Stimulated activated CD4-positive, alpha-beta T cell treated with anti-CD3 and anti-CD28 coated beads, TNF-alpha, amount 100 ng/mL, for 48 hours (primary cell): ENCODE measurements at places on chromosomes 4 and X.

DNA sequence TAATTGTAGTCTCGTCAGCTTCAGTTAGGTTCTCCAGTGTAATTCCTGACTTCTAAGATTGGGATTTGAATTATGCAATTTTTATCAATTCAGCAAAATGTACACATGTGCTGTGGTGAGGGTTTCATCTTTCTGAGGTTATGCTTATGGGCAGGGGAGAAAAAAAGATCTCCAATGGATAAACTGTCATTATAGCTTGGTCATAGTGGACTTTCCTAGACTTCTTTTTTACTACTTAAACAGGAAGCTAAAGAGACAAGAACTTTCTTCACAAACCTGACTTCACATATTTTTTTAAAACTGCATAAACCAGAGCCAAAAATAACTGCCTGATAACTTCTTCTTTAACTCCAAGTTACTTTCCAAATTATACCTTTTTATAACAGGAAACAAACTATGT is 21.7 kb upstream of the SPP1 start:
- DNase-seq = no peak

GRCh38 chr4:76200771-76201231 is 12.8 kb downstream of the SCARB2 start:
- DNase-seq = no peak

DNA sequence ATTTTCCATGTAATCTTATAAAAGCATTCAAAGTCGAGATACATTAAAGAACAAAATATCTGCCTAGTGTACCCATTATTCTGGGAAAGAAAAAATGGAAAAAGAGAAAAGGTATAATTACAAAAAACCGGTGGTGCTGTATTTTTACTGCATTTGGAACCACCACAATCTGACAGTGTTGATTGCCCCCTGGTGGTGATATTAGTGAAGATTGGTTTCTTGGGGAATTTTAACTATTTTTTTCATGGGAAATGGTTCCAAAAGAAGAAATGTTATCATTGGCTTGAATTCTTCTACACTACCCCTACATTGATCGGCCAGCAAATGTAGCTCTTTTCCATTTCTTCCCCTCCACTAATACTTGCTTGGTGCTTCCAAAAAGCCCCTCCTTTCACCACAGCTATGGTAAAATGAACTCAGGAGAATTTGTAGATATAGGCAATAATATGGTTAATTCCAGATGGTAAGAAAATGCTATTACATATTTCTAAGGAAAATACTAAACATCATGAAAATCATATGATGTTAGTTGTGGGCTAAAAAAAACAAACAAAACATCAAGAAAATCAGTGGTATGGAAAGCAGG is 50.0 kb downstream of the COX18 start:
- no peak for DNase-seq

DNA sequence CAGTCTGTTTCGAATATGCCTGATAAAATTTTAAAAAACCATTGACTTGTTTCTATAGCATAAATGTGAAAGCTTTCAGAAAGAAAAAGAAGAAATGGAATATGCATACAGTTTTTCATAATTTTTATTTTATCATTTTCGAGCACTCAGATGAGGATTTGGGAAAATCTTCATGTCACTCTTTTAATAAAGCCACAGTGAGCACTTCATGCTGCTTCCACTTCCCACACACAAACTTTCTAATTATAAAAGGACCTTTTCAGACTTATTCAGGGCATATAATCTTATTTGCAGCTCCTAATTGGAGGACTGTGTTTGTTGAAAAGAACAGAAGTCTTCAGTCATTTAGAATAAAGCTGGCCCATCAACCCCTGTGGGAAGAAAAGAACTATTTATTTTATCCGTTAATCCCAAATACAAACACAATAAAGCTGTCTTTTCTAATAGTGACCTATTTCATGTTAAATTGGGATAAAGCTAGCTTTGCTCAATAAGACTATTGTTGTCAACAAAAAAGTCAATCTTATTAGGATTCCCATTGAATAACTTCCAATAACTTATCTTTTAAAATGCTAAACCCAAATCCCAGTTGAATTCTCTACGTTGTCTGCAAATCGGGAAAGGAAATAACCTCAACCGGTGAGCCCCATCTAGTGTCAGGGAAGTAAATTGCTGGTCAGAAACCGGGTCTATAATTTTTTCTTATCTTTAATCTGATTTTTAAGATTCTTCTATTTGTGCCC is 211.5 kb downstream of the PDGFRA start:
- no peak for DNase-seq

DNA sequence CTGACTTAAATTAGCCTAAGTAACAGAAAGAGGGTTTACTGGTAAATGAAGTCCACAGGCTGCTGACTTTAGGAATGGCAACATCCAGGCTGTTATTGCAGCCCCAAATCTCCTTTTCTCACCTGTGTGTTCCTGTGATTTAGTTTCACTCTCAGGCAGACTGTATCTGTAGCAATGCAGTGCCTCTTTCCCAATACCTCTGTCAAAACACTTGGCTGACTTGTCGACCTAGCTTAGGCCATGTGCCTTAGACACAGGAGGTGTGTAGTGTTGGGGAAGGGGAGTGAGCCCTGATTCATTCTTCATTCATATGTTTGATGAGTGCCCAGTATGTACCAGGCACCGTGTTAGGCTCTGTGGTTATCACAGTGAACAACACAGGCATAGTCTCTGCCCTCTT is 46.9 kb downstream of the JADE3 start:
- no peak for DNase-seq

DNA sequence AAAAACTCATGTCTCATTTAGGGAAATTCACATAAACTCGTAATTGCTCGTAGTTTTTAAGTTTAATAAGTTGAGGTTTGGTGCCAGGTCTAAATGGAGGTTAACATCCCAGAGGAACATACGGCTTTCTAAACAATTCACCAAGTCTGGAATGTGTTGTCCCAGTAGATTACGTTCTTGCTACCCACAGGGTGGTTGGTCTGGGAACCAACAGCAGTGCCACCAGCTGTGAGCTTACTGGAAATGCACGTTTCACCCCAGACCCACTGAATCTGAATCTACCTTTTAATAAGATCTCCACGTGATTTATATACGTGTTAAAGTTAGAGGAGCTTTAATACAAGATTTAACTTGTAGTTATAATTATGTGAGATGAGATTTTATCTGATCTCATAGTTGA is 134.3 kb downstream of the BMPR1B start:
- no peak for DNase-seq

DNA sequence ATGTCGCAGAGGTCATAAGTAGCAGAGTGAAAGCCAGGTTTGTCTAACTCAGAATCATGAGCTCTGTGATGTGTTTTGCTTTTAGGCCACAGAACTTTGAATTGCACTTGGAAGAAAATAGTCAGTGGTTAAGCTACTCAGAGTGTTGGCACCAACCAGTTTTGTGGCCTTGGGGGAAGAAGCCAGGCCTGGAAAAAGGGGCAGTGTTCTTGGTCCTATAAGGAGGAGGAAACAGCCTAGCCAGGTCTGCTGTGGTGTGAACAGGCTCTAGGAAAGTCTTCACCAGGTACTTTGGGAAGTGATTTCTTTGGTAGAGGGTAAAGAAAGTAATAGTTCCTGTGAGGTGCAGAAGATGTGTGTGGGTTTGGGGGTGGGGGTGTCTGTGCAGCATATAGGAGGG is 49.2 kb downstream of the FHIP1A start:
- DNase-seq = no peak

DNA sequence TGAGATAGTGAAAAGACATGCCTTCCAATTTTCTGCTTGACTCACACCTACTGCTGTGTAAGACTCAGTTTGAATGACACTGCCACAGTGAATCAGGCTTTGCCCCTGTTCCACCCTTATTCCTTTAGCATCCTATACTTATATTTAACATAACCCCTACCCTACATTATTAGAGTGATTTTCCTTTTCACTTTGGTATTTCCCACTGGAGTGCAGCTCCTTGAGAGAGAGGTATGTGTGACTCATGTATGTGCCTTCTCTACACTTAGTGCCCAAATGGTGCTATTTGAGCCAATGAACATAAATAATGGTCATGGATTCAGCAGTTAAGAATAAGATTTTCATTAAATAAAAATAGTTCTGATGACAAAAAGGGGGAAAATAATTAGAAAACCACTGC is 69.5 kb downstream of the RRAGB start:
- no peak for DNase-seq

DNA sequence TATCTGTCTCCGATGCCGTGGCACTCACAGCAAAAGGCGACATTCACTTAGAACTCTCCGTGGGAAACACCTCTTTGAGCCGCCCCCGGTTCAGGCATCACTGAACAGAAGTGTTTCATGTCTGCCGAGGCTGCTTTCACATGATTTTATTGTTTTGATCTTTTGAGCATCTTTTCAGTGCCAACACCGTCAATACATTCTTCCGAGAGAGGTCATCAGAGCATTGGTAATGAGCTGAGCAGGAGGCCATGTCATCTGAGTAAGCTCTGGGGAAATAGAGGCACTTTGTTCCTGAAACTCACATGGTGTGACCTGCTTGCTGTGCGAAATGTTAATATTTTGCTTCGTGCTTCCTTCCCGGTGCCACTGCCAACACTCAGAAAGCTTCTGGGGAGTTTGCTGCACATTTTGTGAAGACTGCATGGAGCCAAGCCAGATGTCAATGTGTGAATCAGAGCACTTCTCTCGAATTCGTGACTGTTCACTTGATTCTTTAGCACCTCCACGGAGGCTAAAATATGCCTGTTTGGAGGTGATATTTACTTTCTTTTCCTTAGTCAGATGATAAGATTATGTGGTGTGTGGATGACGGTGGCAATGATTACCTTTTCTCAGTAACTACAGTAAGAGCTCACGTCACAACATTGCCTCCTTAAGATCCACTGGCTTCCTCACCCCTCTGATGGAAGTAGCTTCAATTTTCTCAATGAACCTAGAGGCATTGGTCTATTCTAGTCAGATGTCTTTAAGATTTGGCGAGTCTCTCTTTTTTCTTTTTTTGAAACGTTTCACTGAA is 222.3 kb upstream of the HS3ST1 start:
- no peak for DNase-seq

DNA sequence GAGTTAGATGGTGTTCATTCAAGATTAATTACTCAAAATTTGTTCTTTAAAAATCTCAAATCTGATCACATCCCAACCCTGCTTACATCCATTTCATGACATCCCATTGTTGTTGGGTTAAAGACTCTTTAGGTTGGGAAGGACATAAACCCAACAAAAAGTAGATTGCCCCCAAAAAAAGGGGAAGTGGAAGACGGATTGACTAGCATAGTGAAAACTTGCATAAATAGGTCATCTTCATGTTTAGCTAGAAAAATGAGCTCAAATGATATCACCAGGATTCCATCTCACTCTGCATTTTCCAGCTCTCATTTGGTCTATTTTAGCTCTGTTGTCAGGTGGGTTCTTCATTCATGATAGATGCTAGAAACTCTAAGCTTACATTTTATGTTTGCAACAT is 18.5 kb upstream of the TET2 start:
- DNase-seq = no peak

DNA sequence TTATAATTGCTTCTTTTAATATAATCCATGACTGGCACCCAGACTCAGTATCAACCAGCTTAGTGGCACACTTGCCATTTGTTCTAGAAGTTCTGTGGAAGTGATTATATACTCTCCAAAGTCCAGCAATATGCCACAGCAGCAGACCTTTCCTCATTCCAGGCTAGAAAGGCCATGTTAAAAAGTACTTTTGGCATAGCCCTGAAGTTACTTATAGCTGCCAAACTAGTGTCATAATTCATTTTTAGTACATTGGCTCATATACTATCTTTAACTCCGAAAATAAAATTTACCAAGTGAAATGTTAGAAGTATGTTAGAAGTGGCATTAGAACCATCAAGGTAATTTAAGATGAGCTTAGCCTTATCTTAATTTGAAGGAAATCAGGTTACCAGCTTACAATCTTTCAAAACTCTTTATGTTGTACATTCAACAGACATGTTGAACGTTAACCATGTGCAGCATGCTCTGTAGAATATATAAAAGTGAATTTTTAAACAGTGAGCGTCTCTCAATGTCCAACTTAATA is 714.2 kb upstream of the LCORL start:
- DNase-seq = no peak

GRCh38 chr4:87746001-87746400 is 53.4 kb upstream of the IBSP start:
- no peak for DNase-seq

DNA sequence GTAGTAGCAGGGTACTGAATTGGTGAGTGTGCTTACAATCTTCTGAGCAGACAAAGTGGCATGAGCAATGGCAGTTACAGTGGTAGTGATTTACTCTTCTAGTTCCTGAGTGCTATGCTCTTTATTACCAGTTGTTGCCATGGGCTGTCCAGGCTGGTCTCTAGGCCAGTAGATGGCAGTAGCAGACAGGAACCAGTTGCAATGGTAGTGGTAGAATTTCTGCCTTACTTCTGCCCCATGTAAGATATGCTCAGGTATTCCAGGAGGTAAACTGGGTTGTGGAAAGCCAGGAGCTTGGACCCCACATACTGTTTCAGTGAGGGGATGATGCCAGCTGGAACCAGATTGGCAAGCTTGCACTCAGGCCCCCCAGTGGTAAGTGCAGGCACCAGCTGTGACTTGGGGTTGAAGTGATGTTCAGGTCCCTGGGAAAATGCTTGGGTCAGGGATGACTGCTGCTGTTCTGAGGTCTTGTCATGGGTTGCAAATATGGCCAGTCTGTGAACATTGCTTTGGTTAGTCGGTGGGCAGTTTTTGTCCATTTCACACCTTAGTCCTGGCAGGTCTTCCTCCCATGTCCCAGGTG is 63.0 kb upstream of the ZXDB start:
- DNase-seq = no peak

DNA sequence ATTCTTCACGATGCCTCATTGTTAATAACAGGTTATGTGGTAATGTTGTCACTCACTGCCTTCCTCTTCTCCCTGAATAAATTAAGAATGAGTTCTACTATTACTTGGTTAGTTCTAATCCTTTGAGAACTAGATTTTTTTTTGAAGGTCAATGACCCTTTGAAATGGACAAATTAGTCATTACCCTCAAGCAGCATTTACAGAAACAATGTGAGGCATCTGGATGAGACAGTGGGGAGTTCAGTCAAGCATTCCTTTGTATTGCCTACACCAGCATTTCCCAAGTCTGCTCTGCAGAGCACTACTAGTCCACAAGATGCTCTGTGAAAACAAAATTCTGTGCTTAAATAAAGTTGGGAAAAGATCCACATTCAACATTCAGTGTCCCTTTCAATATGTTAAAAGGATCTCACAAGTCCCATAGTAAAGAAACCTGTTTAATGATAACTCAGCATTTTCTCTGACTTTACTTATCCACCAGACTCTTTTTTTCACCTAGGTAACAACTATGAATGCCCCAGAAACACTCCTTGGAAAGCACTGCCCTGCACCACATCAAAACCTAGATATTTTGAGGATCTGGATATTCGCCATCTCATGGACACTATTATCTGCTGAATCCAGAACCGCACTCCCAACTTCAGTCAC is 60.6 kb downstream of the CHRDL1 start:
- no peak for DNase-seq
